HAP-1 (cell line): ENCODE measurements at places on chromosomes 16 and 17.

DNA sequence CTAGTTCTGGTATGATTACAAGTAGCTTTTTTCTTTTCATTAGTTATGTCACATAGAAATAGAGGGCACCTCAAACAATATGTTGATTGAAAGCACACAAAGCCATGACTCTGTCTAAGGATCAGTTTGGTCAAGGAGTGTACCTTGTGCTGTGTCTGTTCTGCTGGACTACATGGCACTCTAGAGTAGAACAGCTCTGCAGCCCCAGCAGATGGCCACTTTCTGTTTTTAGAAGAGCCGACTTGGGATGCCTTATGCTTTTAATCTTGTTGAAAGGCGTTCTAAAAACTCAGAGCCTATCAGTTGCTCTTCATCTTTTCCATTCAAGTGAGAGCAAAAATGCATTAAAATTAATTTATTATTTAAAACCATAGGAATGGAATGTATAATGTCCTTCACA lies 49.3 kb upstream of the CA10 start:
- DNase-seq = no peak

DNA sequence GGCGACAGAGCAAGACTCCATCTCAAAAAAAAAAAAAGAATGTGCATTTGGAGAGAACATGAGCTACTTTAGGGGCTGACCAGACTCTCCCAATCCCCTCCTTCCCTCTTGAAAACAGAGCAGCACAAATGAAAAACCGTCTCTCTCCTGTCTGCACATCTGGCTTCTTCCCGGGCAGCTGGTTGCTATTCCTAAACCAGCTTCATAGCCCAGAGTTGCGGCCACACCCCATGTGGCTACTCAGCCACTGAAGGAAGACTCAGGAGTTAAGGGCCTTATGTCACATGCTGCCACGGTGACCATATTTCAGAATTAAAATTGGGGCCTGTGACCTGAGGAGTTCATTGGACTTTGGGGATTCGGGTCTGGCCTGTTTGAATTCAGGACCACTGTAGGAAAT lies 48.3 kb downstream of the KATNIP start:
- no peak for DNase-seq

DNA sequence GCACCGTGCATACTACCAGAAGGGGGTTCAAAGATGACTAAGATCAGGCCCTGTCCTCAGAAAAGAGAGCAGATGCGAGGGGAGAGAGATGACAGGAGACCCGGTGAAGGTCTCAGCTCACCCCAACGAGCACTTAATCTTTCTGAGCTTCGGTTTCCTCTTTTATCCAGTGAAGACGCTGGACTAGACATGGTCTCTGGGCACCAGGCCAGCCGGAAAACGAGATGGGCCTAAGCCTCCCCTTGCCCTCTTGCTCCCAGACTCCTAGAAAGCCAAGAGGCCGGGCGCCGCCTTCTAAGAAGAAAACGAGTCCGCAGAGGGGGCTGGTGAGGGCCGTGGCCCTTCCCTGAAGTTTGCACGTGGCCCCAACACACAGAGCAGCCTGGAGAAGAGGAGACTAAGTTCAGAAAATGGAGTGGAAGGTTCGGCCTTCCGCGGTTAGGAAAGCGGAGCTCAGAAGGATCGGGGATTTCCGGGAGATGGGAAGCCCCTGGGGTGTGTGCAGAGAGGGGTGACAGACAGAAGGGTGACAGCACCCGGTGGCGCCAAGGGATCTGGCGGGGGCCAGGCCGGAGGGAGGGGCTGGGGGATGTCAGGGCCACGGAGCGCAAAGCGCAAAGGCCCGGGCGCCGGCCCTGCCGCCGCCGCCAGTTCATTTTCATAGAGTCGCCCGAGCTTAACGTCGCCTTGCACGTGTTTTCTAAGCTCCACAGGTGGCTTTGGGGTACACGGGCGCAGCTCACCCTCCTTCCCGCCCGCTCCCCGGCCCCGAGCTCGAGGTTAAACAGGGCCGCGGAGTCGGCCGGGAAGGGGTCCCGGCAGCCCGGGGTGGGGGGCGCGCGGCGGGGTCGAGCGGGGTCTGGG lies 42.1 kb upstream of the BHLHA9 start:
- peak; percentile 45 for DNase-seq

DNA sequence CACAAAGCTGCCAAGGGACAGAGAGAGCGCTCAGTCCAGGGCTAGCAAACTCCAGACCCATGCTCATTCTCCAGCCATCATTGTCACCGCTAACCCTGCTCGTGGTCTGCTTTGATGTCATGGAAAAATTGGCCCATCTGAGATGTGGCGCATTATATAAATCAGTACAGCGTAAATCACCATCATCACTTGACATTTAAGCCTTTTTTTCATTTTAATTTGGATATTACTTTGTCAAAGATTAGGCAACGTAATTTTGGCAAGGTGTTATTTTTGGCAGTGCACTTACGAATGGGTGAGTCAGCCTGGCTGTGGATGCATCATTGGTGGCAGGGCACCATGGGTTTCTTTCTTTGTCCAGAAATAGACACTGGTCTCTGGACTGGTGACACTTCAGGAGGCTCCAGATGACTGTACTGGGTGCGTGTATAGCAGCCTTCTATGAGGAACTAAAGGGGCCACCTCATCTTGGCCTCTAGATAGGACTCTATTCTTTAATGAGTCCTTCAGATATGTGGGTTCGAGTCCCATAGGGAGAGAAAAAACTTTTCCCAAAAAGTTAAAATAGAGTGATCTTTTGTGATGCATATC lies 166.3 kb downstream of the MSI2 start:
- DNase-seq = no peak

DNA sequence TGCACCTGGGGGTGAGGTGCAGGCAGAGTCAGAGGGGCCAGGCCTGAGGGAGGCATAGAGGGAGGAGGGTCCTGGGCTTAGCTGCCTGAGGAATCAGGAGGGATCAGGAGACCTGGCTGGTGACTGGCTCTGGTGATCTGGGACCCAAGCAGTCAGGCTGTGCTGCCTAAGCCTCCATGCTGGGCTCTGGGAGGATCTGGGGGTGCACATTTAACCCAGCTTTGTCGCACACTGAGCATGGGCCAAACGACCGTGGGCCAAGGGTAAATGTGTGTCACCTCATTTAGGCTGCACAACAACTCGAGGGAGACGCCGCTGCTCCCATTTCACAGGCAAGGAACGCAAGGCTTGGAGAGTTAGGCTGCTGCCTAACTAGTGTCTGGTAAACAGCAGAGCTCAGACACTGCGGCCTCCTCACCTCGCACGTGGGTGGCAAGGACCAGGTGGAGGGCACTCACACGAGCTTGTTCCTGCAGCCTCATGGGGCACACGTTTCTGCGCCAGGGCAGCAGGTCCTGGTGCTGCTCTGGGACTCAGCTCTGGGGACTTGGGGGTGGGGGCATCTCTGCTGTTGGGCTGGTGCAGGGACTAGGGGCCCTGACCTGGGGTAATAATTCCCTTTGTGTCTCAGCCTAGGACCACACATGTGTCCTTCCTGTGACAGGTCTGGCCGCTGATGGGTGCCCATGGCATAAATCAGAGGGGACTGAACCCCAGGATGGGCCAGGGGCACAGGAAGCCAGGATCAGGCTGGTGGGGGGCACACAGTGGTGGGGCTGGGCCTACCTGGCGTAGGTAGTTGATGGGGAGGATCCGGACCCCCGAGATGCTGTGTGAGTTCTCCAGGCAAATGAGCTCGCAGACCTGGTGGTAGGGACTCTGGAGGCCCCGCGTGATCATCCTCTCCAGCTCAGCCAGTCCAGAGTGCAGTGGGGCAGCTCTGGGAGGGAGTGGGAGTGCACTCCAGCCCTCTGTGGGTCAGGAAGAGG lies 18.7 kb downstream of the TMEM235 start:
- DNase-seq = no peak

DNA sequence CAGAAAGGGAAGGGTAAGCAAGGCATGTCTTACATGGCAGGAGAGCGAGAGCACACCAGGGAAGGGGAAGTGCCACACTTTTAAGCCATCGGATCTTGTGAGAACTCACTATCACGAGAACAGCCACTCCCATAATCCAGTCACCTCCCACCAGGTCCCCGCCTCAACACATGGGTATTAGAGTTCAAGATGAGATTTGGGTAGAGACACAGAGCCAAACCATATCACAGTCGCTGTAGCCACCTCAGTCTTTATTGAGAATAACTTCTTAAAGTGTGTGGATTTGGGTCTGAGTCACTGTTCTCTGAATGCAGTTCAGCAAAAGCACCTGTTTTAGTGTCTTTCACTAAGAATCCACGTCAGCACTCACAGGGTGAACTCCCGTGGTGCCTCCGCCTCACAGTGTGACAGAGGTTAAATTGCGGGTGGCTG lies 195.2 kb upstream of the CHMP6 start:
- no peak for DNase-seq

- DNase-seq = no peak
Measured at GRCh38 chr17:30351735-30352134, 17.9 kb upstream of the TMIGD1 start.

GRCh38 chr17:77709594-77709993 lies 248.9 kb upstream of the TNRC6C start:
- DNase-seq = no peak

GRCh38 chr16:19192865-19193264 lies 24.8 kb downstream of the SYT17 start:
- no peak for DNase-seq

- peak; percentile 59 for DNase-seq
Measured at GRCh38 chr16:66660422-66661209, 35.9 kb downstream of the CMTM4 start.

DNA sequence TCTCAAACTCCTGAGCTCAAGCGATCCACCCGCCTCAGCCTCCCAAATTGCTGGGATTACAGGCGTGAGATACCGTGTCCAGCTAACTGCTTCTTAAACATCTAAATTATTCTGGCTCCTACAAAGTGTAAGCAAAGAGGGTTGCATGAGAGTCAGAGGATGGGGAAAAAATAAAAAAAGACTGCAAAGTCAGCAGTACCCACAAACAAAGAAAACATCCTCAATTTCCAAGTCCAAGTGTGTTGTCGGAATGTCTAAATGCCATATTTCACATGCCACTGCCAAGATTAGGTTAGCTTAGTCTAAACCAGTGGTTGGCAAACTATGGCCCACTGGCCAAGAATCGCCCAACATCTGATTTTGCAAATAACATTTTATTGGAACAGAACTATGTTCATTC lies 13.0 kb upstream of the PHLPP2 start:
- no peak for DNase-seq

DNA sequence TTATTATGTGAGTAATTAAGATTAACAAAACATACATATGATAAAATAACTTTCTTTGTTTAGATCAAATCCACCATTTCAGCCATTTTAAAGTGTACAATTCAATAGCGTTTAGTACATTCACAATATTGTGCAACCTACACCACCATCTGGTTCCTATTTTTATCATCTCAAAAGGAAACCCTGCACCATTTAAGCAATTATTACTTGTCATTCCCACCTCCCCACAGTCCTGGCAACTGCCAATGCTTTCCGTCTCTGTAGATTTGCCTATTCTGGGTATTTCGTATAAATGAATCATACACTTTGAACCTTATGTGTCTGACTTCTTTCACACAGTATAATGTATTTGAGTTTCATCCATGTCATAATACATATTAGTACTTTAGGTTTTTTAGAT lies 162.5 kb upstream of the CNTNAP4 start:
- DNase-seq = no peak

DNA sequence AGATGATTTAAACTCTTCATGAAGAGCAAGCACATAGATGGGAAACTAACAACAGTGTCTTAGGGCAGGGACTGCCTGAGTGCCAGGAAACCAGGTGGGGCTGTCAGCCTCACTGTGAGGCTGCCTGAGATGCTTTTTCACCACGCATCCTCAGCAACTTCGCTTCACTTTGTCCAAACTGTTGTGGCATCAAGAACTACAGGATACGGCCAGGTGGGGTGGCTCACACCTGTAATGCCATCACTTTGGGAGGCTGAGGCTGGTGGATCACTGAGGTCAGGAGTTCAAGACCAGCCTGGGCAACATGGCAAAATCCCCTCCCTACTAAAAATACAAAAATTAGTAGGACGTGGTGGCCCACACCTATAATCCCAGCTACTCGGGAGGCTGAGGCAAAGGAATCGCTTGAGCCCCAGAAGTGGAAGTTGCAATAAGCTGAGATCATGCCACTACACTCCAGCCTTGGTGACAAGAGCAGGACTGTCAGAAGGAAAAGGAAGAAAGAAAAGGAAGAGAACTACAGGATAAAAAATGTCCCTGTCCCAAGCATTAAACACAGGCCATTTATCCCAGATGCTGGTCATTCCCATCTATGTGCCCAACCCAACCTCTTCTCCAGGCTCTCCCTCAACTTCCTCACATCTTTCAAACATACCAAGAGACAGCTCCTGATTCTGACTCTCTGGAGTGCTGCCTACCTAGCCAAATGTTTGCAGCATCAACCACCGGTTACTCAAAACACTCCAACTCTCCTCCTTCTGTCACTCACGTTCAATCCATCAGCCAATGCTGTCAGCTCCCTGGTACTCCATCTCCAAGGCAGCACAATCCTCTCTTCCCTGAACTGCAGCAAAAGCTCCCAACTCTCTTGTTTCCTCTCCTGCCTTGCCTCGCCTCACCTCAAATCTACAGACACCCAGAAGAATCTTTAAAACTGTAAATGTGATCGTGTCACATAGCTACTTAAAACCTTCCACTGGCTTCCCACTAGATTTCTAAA lies 1.6 kb downstream of the EIF4A3 start:
- DNase-seq = no peak

GRCh38 chr17:69078864-69079263 lies 18.1 kb upstream of the ABCA9 start:
- DNase-seq = no peak

- DNase-seq = peak; percentile 68
Measured at GRCh38 chr17:39621523-39622379, 5.0 kb upstream of the PPP1R1B start.
